ENCODE measurements at places on chromosomes 3 and 15. TPM values are rescaled to one million over a fixed set of nuclear protein-coding genes. Genes with fewer than 3 reads are reported as not detected.

The LNP1 gene
- 2.3 TPM for total RNA-seq

- H3K4me1 ChIP-seq = peaks cover 75% of the 10 kb centered on the region
- H3K36me3 ChIP-seq = no peaks in the 10 kb centered on the region
- H3K27me3 ChIP-seq = no peaks in the 10 kb centered on the region
- peak overlapping the region; percentile 68 for H3K4me3 ChIP-seq
- H3K27ac ChIP-seq = peak overlapping the region; percentile 98
Observed at GRCh38 chr15:64774037-64774628, 1.3 kb downstream of the RBPMS2 start.

GRCh38 chr3:157540656-157541055 lies 37.4 kb upstream of the VEPH1 start:
- no peak overlapping the region for H3K4me3 ChIP-seq
- ATAC-seq = no peak
- no peaks in the 10 kb centered on the region for H3K36me3 ChIP-seq
- H3K4me1 ChIP-seq = no peaks in the 10 kb centered on the region
- H3K27ac ChIP-seq = no peak overlapping the region

DNA sequence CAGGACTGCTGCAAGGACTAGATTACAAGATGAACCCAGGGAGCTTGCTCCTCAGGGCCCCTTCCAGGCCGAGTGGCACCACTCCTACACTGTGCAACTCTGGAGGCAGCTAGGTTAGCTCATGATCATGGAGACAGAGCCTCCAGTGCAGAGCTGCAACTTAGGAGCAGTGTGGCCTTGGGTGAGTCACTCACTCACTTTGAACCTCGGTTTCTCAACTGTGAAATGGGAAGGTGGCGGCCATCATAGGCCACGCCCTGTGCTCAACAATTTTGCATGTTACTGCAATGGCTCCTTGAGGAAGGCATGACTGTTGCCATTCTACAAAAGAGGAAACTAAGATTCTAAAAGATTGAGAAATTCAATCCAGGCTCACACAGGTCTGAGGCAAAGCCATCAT lies 11.2 kb upstream of the CXCR6 start:
- ATAC-seq = no peak
- no peak overlapping the region for H3K4me3 ChIP-seq
- H3K27ac ChIP-seq = no peak overlapping the region

DNA sequence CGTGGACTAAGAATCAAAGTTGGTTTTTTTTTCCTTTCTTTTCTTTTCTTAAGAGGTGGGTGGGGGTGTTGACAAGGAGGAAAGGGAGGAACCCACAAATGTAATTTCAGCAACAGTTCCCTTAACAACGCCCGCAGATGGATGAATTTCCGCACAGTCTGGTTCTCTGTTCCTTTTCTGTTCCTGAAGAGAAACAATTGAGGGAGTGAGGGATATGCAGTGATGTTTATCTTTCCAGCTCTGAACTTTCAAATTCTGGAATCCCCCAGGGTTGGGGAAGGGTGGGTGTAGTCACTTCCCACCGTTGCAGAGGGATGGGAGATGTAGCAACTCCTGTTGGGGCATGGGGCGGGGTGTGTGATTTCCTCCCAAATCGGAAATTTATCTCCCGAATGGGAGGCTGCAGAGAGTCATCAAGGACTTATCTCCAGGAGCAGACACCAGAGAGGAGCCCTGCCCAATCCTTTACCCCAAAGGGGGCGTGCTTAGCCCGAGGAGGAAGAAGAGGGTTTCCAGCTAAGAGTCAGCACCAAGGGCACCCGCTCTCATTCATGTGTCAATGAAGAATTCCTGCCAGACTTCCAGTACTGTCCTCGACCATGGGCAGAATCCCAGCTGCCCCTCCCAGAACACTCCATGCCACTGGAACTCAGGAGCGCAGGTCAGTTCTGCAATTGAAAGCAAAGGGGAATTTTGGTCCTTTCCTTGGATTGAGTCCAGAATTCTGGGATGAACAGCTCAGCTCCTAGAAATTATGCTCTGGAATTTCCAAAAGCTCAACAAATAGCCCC lies 35.0 kb upstream of the CFAP161 start:
- peaks cover 9% of the 10 kb centered on the region for H3K4me1 ChIP-seq
- H3K27ac ChIP-seq = no peak overlapping the region
- peak; percentile 75 for ATAC-seq

DNA sequence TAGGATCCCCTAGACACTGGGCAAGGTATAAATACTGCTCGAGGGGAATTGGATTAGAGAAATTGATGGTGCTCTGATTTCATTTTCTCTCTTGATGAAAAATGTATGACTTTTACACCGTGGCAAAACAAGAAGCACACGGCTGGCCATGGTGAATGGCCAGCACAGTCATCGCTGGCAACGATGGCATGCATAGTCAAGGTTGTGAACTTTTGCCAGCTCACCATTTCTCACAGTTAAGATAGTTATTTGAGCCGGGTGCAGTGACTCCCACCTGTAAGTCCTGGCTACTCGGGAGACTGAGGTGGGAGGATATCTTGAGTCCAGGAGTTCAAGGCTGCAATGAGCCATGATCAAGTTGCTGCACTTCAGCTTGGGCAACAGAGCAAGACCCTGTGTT lies 95.4 kb downstream of the HMG20A start:
- H3K36me3 ChIP-seq = no peaks in the 10 kb centered on the region
- H3K27ac ChIP-seq = no peak overlapping the region
- ATAC-seq = no peak
- no peak overlapping the region for H3K4me3 ChIP-seq
- no peaks in the 10 kb centered on the region for H3K4me1 ChIP-seq

The NANOGP8 gene
- not detected for total RNA-seq

The SLC35A5 gene
- 25.0 TPM for total RNA-seq

The NRG4 gene
- total RNA-seq = 0.13 TPM

GRCh38 chr3:48915296-48915695 lies 3.3 kb upstream of the ARIH2 start:
- peaks cover 13% of the 10 kb centered on the region for H3K4me1 ChIP-seq
- no peaks in the 10 kb centered on the region for H3K36me3 ChIP-seq
- no peak for ATAC-seq
- H3K4me3 ChIP-seq = no peak overlapping the region
- no peak overlapping the region for H3K27ac ChIP-seq

DNA sequence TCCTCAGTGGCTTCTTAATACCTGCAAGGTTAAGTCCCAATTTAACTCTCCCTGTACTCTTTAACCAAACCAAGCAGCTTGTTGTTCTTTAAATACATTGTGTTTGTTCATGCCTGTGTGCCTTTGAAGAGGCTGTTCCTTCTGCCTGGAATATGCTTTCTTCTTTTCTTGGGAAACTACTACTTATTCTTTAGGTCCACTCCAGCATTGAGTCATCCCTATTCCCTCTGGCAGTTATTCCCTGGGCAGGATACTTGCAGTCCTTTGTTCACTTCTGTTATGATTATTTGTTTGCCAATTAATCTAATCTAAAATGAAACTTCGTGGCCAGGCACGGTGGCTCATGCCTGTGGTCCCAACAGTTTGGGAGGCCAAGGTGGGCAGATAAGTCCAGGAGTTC lies 139.3 kb downstream of the ZNF609 start:
- H3K27me3 ChIP-seq = no peaks in the 10 kb centered on the region
- no peak for ATAC-seq
- H3K36me3 ChIP-seq = no peaks in the 10 kb centered on the region
- H3K4me1 ChIP-seq = peaks cover 9% of the 10 kb centered on the region
- no peak overlapping the region for H3K4me3 ChIP-seq

- peak overlapping the region; percentile 92 for H3K4me3 ChIP-seq
- H3K4me1 ChIP-seq = peaks cover 3% of the 10 kb centered on the region
- peak overlapping the region; percentile 96 for H3K27ac ChIP-seq
- no peaks in the 10 kb centered on the region for H3K36me3 ChIP-seq
- ATAC-seq = no peak
- no peaks in the 10 kb centered on the region for H3K27me3 ChIP-seq
Observed at GRCh38 chr3:33438284-33438668, 1.9 kb downstream of the UBP1 start.

GRCh38 chr3:191795196-191795595 lies 334.2 kb downstream of the PYDC2 start:
- H3K27me3 ChIP-seq = no peaks in the 10 kb centered on the region
- no peaks in the 10 kb centered on the region for H3K36me3 ChIP-seq
- ATAC-seq = no peak
- H3K27ac ChIP-seq = no peak overlapping the region

- no peaks in the 10 kb centered on the region for H3K36me3 ChIP-seq
- H3K4me1 ChIP-seq = no peaks in the 10 kb centered on the region
- H3K27me3 ChIP-seq = no peaks in the 10 kb centered on the region
- ATAC-seq = no peak
- no peak overlapping the region for H3K27ac ChIP-seq
Observed at GRCh38 chr3:5258526-5258925, 71.0 kb downstream of the EDEM1 start.

The RAB43 gene
- total RNA-seq = 15.6 TPM

DNA sequence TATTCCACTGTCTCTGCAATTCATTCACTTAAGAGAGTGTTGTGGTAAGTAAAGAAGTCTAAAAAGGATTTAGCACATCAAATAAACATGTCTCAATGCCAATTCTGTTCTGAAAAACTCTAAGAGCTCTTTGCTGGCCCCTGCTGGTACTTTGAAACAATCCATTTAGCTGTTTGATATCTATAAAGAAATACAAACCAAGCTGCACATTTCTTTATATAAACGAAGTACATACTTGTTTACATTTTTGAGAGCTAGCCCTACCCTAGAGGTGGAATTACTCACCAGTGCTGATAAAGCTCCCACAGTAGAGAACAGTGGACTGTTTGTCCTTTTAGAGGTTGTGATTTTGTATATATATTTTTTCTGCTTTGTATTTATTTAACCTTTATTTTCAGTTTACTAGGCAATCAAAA lies 75.5 kb downstream of the NEDD4 start:
- ATAC-seq = no peak
- H3K36me3 ChIP-seq = no peaks in the 10 kb centered on the region

DNA sequence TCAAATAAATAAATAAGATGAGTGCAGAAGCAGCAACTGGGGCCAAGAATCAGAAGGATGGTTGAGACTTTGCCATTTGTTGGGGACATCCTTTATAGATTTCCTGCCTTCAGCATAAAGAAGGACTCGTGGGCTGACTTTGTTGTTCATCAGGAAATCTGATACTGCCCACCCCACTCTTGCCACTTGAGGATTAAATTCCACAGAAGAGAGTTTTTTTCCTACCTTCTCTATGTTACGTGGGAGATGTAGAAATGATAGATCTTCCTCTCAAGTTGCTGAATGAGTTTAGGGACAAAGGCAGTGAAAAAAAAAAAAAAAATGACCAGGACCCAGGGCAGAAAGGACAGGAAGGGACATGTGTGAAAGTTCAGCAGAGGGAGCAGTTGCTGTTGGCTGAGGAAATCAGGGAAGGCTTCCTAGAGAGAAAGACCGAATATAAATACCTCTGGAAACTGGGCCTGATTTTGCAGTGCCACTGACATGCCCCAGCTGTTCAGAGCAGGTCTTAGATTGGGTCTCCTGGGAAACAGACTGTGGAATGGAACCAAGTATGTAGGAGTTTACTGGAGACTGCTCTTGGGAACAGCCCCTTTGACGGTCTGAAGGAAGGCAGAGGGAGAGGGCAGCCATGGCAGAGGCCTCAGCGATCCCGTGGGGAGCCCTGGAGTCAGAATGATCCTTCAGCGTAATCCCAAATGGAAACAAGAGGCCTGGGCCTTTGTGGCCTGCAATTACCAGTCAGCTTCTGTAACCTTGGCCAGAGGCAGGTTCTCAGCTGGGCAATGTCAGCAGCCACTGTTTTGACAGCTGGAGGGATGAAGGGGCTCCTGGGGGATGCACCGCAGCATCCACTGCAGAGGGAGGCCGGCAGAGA lies 50.9 kb downstream of the C3orf20 start:
- peak; percentile 84 for ATAC-seq
- no peaks in the 10 kb centered on the region for H3K27me3 ChIP-seq
- H3K27ac ChIP-seq = peak overlapping the region; percentile 72
- H3K36me3 ChIP-seq = no peaks in the 10 kb centered on the region
- H3K4me1 ChIP-seq = peaks cover 14% of the 10 kb centered on the region

The SERINC4 gene
- total RNA-seq = not detected

DNA sequence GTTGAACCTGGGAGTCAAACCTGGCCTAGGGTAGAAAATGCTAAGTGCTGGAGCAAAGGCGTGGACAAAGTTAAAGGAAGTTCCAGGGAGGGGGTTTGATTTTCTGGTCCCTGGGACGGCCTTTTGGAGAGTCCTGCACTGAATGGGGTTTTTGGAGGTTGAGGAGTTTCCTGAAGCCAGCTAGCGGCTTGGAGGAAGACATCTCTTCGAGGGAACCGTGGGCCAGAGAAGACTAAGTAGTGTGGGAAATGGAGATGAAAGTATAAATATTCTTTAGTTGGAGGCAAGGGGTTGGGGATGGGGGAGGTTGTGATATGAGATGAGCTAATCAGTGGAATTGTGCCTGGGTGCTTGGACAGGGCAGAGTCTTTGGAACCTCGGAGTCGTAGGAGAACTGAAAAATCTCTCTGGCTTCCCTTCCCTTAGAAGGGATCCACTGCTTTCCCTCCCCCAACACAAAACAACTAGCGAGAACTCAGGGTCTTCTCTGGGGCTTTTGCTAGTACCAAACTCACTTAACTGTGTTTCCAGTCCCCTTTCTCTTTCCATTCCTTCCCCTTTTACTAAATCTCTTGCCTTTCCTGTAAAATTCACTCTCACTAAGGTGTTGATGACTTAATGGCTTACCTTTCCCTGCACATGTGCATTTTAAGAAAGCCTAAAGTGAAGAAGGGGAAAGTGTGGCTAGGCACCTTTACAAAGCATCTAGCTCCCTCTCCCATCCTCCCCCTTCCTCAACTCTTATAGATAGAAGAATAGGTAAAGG lies 1.0 kb downstream of the LPP start:
- peak overlapping the region; percentile 88 for H3K27ac ChIP-seq
- no peak for ATAC-seq
- peak overlapping the region; percentile 84 for H3K4me3 ChIP-seq
- H3K4me1 ChIP-seq = peaks cover 9% of the 10 kb centered on the region

DNA sequence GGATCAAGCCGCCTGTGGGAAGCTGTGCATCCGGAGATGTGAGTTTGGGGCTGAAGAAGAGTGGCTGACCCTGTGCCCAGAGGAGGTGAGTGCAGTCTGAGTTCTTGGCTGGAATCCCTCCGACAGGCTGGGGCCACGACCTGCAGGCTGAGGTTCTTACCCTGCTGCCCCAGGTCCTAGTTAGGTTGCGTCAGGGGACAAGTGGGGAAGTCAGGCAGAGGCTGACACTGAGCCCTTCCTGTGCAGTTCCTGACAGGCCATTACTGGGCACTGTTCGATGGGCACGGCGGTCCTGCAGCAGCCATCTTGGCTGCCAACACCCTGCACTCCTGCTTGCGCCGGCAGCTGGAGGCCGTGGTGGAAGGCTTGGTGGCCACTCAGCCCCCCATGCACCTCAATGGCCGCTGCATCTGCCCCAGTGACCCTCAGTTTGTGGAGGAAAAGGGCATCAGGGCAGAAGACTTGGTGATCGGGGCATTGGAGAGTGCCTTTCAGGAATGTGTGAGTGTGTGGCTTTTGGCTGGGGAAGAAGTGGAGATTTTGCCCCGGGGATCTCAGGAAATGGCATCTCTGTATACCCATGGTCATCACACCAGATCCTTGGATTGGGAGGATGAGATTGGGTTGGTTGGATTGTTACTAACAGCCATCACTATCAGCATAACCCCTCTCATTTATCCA lies 1.3 kb downstream of the PPM1M start:
- H3K27me3 ChIP-seq = no peaks in the 10 kb centered on the region
- no peaks in the 10 kb centered on the region for H3K36me3 ChIP-seq
- ATAC-seq = no peak
- H3K27ac ChIP-seq = no peak overlapping the region
- peaks cover 4% of the 10 kb centered on the region for H3K4me1 ChIP-seq

The KBTBD8 gene
- total RNA-seq = 1.1 TPM

The SOX14 gene
- not detected for total RNA-seq

GRCh38 chr3:151923901-151924300 lies 50.5 kb downstream of the SUCNR1 start:
- no peak for ATAC-seq
- H3K27me3 ChIP-seq = no peaks in the 10 kb centered on the region
- no peak overlapping the region for H3K4me3 ChIP-seq
- H3K4me1 ChIP-seq = peaks cover 22% of the 10 kb centered on the region
- H3K36me3 ChIP-seq = no peaks in the 10 kb centered on the region
- no peak overlapping the region for H3K27ac ChIP-seq
